ENCODE measurements at places on chromosomes 5 and 9.

GRCh38 chr5:181098762-181099601 lies 32.0 kb downstream of the OR2V1 start:
- no peak for DNase-seq

DNA sequence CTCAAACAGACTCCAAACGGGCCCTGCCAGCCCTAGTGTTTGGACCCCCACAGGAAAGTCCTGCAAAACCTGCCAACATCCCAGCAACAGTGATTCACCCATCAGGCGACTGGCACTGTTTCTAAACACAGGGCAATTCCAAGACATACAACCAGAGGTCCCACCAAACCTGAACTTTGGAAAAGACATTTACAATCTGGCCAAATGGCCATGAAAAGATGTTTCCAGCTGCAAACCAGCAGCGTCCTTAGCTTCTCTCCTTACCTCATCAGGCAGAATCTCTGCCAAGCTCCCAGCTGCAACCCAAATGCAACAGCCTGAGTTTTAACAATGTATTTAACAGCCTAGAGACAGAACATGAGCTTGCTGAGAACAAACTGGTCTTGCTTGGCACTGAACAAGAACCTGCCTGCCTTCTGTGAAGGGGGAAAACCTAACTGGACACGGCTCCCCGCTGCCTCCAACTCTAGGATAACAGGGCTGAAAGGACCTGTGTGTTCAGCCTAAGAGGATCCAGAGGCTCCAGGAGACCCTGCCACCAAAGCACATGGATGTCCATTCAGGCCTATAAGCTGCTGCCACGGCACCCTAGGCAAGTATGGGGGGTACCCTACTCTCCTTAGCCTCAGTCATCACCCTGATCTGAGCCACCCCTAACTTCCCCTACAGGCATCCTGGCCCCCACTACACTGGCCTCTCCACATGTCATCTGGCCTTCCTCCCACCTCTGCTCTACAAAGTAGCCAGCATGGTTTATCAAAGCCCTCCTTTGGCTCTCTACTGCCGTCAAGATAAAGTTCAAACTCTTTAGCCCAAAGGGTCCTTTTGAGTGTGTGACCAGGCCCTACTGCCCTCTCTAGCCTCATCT lies 5.6 kb downstream of the P4HA2 start:
- DNase-seq: no peak

DNA sequence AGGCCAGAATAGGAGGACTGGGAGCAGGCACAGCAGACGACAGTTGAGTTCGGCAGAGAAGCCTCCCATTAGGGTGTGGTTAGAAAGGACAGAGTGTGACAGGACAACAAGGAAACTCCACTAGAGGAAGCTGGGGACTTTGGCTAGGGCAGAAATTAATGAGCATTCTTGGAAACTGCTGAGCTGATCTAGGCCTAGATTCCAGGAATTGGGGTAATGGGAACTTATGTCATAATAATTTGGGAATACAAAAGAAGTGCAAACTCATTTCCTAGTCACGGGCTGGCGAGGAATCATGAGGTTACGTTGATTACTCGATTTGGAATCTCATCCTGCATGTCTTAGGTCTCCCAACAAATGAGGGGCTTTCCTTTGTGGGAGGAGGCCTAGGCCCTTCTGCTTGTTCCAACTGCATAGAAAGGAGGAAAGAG lies 144.6 kb upstream of the RPS23 start:
- DNase-seq: no peak

GRCh38 chr9:37172557-37172956 lies 52.2 kb downstream of the ZCCHC7 start:
- DNase-seq: no peak

DNA sequence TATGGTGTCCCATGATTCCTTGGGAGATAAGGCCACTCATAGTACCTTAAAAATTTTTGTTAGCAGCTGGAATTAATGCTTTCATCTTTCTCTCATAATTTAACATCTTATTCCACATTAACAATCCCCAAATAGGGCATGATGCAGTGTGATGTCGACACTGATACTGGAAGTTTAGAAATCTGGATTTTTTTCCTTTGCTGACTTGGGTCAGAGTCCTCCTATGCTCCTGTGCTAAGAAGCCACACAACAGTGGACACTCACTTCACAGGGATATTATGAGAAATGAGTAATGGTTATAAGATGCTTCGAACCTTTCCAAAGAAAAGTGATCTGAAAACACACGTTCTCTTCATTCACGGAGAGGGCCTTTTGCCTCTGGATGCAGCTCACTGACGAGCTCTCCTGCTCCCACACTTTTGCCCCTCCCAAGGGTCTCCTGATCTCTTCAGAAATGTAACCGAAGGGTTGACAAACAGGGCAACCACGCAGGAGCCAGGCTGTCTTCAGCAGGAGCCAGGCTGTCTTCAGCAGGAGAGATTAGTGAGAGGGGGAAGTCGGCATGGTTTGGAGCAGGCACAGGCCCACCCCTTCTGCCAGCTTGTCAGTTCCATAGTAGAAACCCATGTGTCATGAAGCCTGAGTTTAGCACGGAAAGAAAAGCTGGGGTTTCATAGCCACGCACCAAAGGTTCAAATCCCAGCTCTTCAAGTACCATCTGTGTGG lies 247.8 kb downstream of the AOPEP start:
- DNase-seq: no peak

Data from effector memory CD4-positive, alpha-beta T cell (primary cell).